ENCODE measurements at places on chromosomes 5 and 9. TPM values are rescaled to one million over a fixed set of nuclear protein-coding genes. Genes with fewer than 3 reads are reported as not detected.
A peak's percentile ranks its signal among the peaks of the same experiment; 100 is the strongest.

GRCh38 chr5:642481-642880 lies 30.3 kb downstream of the CEP72 start:
- peaks cover 10% of the 10 kb centered on the region for H3K36me3 ChIP-seq
- no peak for DNase-seq
- H3K27ac ChIP-seq: no peak overlapping the region

DNA sequence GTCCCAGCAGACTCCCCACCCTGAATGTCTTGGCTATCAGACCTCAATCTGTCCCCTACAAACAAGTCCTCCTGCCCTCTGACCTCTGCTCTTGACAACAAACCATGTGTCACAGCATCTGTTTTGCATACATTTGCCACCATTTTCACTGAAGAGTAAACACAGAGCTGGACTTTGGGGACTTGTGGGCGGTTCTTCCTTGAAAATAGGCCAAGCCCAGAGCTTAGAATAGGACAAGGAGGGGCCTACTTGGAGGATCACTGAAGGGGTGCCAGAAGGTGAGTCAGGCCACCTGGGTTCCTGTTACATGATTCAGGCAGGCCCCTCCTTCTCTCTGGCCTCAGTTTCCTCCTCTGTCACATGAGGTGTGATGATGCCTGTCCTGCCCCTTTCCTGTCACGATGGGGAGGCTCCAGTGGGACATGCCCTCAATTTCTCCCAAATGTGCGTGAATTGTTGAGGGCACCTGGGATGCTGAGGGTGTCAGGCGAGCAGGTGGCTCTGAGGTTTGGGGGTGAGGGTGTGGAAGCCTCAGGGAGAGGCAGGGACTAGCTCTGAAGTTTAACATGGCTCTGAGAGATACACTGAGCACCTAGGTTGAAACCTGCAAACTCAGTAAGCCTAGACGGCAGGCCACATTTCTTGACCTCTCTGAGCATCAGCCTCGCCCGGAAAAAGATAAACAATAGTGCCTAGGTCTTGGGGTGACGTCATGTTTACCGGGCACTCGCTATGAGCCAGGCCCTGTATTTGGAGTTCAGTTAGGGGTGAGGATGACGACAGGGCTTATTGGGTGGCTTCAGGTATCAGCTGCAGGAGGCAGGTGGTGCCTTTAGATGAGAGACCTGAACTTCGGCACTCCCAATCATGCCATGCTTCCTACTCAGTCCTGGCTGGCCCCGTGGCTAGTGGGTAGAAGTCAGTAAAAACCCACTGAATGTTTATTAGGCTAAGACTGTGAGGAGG lies 107.6 kb upstream of the PITX1 start:
- H3K36me3 ChIP-seq: no peaks in the 10 kb centered on the region
- H3K27me3 ChIP-seq: peaks cover 32% of the 10 kb centered on the region
- DNase-seq: no peak
- no peak overlapping the region for H3K27ac ChIP-seq

Gene CACNA1B
- total RNA-seq: 2.4 TPM

GRCh38 chr5:149438711-149439132 lies 59.6 kb upstream of the IL17B start:
- no peaks in the 10 kb centered on the region for H3K27me3 ChIP-seq
- H3K27ac ChIP-seq: peak overlapping the region; percentile 95
- peak overlapping the region; percentile 9 for H3K4me3 ChIP-seq
- no peak for DNase-seq
- H3K4me1 ChIP-seq: peaks cover 35% of the 10 kb centered on the region
- no peaks in the 10 kb centered on the region for H3K36me3 ChIP-seq

DNA sequence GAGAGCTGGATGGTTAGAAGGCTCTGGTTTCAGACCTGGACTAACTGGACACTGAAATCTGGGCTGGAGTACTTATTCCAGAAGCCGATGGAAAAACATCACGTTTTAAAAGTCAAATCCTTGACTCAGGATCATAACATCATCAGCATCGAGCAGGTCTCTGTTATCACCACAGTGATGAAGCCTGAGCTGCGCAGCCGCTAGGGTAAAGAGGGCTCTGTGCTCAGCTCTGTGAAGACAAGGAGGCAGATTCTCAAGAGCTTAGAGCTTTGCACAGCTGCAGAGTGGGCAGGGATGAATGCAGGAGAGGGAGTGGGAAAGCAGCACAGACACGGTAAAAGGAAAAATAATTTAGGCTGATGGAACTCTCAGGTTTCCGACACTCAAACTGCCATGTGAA lies 208.8 kb upstream of the TAS2R1 start:
- no peak for DNase-seq
- no peak overlapping the region for H3K27ac ChIP-seq
- H3K4me1 ChIP-seq: peaks cover 28% of the 10 kb centered on the region
- H3K4me3 ChIP-seq: no peak overlapping the region
- peaks cover 21% of the 10 kb centered on the region for H3K27me3 ChIP-seq
